ENCODE measurements at places on chromosomes 13 and 19.

GRCh38 chr19:6971366-6971765 lies 49.9 kb downstream of the MBD3L2B start:
- no peak for DNase-seq

DNA sequence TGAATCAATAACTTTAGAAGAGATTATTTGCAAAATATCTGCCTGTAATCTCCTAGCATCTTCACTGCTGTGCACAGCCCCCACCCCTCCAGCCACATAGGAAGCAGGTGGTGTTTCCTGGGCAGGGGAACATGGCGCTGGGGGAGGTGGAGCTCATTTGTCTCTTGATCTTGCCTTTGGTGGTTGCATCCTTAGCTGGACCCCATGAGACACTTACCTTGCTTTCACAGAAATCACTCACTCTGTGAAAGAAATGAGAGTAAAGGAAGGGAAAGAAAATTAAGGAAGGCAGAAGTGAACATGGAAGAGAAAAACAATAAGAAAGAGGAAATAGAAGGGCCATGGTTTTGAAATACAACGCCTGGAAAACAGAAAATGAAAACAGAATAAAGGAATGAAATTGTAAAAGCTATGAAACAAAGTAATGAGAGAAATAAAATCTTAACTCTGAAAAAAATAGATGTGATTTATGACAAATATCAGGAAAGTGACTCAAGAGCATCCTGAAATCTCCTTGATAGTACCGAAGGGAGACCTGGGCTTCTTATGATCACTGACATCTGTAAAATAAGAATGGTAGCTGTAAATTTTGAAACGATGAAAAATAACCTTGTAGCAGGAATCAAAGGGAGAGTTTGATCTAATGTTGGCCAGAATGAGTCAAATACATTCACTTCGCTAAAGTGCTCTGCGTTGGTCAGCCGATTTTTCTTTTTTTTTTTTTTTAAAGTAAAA lies 17.2 kb upstream of the RNASEH2B start:
- no peak for DNase-seq

DNA sequence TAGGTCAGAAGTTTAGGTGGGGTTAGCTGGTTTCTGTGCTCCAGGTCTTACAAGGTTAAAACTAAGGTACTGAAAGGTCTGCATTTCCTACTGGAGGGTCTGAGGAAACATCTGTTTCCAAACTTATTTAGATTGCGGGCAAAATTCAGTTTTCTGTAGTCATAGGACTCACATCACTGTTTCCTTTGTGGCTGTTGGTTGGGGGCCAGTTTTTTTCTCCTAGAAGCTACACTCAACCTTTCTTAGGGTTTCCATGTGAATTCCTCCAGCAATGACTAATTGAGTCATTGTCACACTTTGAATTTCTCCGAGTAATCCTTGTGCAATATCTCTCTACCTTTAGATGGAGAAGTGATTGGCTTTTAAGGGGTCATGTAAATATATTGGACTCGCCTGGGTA lies 773.4 kb upstream of the SLITRK1 start:
- DNase-seq: no peak

DNA sequence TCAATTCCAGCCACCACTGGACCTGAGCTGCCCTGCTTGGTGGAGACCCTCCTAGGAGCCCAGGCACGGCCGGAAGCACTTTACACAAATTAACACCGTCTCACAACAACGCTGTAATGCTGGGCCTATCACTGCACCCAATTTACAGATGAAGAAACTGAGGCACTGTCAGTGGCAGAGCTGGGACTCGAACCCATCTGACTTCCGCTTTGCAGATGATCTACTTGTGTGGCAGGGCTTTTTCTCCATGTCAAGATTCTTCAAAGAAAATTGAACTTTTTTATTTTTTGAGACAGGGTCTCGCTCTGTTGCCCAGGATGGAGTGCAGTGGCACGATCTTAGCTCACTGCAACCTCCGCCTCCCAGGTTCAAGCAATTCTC lies 33.8 kb downstream of the ZFR2 start:
- DNase-seq: no peak

DNA sequence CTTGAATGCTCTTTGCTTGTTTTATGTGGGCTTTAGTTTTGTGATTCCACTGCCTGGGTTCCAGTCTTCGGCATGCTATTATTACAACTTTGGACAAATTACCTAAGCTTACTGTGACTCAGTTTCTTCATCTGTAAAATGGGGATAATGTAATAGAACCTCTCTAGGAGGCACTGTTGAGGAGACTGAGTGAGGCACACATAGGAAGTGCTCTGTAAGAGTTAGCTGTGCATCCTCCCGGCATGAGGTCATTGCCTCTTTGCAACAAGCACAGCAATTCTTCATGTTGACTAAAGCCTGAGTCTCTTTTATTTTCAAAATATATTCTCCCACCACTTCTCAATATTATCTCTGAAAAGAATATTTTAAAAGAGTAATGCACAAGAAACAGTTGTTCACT lies 227.4 kb downstream of the DLEU7 start:
- DNase-seq: no peak

GRCh38 chr19:39193803-39194202 lies 3.0 kb upstream of the NCCRP1 start:
- no peak for DNase-seq

- no peak for DNase-seq
These were observed 182.0 kb downstream of the RGCC start for GRCh38 chr13:41639237-41639904.

- no peak for DNase-seq
These were observed 363.9 kb downstream of the MYO16 start for GRCh38 chr13:108993346-108993745.

DNA sequence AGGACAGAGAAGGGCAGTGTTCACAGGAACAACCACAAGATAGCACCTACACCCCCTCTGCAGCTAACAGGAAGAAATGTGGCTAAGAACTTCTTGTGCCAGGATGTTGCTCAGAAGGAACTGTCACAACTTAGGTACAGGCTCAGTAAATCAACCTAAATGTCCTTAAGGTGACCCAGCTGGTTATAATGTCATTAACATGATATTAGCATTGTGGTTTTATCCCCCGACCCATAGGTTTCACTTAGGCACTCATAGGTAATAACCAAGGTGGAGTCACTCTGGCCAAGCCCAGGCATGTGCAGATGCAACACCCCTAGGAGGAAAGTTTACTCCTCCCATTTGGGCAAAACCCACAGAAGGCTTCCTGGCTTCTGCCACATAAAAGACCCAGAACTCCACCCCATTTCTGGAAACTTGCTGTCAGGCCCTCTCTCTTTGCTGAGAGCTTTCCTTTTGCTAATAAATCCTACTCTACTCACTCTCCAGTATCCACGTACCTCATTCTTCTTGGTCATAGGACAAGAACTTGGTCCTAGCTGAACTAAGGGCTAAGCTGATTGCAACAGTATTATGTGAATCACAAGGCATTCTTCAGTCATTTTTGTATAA lies 951.3 kb downstream of the SLITRK5 start:
- no peak for DNase-seq

DNA sequence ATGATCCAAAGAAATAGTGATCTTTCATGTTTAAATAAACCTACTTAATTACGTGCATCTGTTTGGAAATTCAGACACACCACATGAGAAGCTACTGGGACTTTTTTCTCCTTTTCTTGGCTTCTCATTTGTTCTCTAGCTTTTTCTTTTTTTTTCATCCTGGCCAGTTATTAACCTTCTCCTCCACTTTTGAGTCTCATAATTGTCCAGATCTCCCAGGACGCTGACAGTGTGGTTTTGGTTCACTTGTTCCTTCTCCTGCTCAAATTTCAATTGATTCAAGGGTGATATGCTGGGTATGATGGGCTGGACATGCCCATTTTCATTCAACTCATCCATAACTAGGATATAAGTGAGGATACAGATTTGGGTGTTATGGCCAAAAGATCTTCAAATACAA lies 152.3 kb downstream of the TM9SF2 start:
- DNase-seq: no peak

- no peak for DNase-seq
These were observed 11.2 kb upstream of the ZNF681 start for GRCh38 chr19:23769691-23770468.

GRCh38 chr19:48393559-48394330 lies at the start of gene GRIN2D:
Gene GRIN2D (plus strand): TSS chr19:48393668. CDS start chr19:48398393, 4,725 bp downstream.
- no peak for DNase-seq

DNA sequence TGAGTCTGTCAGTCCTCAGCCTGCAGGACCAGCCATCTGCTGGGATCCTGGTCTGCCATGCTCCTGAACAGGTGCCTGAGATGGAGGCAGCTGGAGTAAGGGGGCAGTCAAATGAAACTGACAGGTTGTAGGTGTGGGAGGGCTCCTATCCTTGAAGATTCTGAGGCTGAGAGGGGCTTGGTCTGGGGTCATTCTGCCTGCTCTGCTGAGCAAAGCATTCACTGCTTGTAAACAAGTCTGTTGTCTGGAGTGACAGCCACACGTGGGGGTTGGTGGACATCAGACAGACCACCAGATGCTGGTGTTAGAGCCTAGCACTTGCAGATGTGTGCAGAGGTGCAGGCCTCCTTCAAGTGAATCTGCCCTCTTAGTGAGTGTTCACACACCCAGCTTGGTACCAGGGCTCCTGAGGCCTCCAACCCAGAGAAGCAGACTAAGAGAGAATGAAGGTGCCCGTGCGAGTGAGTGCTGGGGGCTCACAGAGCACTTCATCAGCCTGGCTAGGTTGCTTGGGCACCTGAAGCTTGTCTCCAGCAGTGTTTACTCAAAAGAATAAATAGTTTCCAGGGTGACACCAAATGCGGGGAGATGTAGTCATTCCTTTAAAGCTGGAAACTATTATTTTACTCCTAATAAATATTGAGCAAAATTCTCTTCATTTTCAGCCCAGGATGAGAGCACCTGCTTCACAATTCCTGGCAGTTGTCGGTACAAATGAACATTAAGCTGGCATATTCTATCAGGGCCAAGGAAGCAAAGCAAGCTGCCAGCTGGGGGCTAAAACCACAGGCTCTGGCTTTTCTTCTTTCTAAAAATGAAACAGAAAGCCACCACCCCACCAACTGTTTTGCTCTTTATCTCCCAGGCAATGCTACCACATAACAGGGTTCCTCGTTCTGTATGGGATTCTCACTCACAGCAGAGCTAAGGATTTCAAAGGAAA lies 82.3 kb downstream of the RNASEH2B start:
- DNase-seq: no peak

DNA sequence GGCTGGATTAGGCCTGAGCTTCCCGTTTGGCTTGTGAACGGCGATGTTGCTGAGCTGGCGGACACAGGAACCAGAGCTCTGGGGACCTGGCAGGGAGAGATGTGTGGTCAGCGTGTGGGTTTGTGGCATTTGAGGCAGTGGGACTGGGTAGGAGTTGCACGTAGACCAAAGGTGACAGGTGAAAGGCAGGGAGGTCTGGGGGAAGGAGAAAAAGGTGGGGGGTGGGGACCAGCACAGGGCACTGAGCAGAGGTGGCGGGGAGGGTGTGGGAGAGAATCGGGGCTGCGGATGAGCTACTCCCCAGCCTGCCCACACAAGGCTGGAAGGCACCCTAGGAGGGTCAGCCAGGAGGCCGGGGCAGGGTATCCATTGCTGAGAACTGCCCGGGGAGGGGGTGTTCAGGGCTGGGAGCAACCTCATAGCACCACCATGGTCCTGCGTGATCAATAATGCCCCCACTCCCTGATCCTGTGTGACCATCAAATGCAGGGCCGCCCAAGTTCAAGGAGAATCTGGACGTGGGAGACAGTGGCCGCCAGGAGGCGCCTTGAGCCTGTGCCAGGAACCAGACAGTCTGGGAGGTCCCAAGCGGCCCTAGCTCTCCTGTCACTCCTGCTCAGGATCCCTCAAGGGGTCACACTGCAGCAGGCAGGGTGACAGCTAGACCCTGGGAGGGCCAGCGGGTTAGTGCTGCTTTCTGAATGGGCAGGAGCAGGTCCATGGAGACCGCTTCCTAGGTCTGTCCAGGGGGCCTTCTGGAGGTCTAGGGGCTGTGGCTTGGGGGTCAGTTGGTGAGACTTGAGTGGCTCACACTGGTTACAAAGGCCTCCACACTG lies 12.8 kb upstream of the SELENOW start:
- DNase-seq: no peak

DNA sequence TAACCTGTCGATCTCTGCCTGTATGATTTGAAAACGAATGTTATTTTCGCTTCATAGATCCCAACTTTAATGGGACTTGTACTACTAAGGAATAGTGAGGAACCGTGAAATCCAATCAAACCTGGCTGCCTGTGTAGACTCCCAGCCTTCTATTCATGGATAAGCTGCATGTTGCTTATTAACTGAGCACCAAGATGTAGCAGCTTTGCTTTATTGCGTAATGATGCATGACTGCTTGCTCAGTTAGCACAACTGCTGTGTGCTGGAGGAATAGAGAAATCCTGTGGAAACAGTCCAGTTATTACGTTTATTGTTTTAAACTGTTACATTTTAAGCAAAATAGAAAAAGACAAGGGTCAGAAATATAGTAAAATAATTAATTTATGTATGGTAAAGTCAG lies 108.2 kb downstream of the SHISA2 start:
- no peak for DNase-seq

- no peak for DNase-seq
These were observed 185.9 kb downstream of the LHFPL6 start for GRCh38 chr13:39417131-39417530.

- no peak for DNase-seq
These were observed 22.3 kb upstream of the TFDP1 start for GRCh38 chr13:113562085-113562749.

GRCh38 chr19:49196527-49197240 lies 39.1 kb downstream of the TRPM4 start:
- peak; percentile 77 for DNase-seq

DNA sequence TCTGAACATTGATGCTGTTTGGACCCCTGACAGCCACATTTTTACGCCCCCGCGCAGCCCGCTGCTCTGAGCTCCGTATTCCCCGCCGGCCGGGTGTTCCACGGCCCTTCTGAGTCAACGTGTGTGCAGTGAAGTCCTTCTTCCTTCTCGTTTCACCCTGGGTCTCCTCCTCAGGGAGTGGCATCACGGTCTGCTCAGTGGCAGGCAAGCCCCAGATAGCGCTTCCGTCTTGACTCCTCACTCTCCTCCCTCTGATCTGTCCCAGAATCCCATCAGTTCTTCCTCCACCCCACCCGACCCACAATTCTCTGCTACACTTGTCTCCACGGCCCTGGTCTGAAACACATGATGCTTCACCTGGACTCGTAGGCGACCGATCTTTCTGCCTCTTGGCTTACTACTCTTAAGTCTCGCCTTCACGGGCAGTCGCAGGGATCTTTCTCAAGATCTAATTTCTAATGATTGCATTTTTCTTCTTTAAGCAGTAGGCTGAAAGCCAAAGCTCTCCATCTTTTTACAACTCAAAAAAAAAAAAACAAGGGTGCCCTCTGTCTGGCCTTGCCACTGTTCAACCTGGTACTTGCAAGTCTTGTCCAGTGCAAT lies 33.9 kb downstream of the CCNE1 start:
- no peak for DNase-seq

DNA sequence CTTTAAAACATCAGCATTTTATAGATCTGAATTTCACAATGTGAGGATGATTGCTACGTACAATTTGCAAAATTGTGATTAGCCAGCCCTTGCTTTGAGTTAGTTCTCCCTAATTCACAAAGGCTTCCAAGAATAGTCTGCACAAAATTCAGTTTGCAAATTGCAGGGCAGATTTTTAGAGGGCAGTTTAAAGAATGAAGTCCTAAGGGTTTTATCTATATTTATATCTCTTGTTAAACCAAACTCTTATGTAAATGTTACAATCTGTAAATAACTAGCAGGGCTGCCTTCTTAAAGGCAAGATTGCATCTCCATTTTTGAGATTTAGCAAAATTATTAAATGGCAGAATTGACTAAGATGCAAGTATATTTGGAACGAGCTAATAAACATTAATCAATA lies 52.8 kb upstream of the ZNF536 start:
- DNase-seq: no peak

- DNase-seq: no peak
These were observed 2.8 kb downstream of the UBA2 start for GRCh38 chr19:34430738-34431625.

GRCh38 chr19:34925278-34925855 lies 1.3 kb upstream of the ZNF30 start:
- no peak for DNase-seq

- DNase-seq: no peak
These were observed 29.7 kb upstream of the CYSLTR2 start for GRCh38 chr13:48624016-48624415.
